Activated effector memory CD4-positive, alpha-beta T cell treated with anti-CD3 and anti-CD28 coated beads, Interleukin-2, amount 50 U/mL, for 16 hours (primary cell): ENCODE measurements at places on chromosomes 6 and 20.
A peak's percentile ranks its signal among the peaks of the same experiment; 100 is the strongest.

DNA sequence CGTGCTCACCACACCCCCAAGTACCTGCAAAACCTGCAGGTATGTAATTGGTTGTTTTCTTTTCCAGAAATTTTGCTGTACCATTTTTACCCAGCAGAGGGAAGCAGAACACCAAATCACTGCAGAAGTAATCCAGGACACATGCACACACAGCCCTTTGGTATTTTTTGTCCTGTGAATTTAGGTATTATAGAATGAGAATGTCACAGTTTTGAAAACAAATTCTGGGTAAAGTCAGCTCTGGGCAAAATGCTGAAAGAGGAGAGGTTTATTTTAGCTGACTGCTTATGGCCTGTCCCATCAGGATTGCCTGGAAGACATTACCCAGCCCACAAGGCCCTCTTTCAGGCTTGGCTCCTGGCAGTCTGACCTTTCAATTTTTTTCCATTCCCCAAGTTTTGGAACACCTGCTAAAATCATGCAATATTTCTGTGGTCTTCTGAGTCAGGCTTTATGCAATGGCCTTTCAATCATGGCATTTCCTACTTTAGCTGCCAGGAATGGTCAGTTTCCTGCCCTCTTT lies 3.5 kb upstream of the EFHC1 start:
- no peak for DNase-seq

DNA sequence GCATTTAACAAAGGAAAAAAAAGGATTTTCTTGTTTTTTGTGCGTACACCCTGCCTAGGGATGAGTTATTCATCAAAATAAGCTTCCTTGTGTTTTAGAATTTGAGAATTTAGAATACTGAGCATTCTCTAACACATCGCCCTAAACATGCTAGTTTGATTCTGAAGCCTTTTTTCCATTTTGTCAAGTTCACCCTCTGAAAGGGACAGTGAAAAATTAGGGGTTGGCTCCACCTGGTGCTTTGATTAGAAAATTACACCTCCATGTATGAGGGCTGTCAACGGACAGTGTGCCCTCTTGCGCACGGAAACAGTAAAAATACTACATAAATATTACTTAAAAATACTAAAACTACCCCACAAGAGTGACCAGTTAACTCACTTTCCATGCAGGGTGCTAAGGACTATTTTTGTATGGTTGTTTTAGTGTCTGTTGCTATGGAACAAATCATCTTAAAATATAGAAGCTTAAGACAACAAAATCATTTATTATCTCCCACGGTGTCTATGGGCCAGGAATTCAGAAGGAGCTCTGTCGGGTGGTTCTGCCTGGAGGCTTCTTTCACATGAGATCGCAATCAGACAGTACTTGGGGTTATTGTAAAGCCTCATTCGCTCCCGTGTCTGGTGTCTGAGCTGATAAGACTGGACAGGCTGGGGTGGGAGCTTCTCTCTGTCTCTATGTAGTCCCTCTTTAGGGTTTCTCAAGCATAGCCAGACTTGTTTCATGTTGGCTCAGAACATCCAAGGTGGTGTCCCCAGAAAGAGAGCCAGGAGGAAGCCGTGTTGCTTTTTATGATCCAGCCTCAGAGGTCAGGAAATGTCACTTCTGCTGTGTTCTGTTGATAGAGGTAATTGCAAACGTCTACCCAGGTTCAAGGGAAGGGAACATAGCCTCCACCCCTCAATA lies 41.1 kb upstream of the TMEM170B start:
- peak; percentile 82 for DNase-seq

GRCh38 chr20:15487030-15487429 lies 1086.2 kb downstream of the KIF16B start:
- no peak for DNase-seq

GRCh38 chr20:42635699-42636411 lies 553.9 kb downstream of the PTPRT start:
- DNase-seq = no peak

GRCh38 chr6:14709900-14710299 lies 536.0 kb upstream of the JARID2 start:
- DNase-seq = no peak
